Urothelium cell line (cell line): ENCODE measurements at places on chromosomes 11 and 22.

- DNase-seq: no peak
These were observed 564.6 kb upstream of the FAT3 start for GRCh38 chr11:91660036-91660435.

DNA sequence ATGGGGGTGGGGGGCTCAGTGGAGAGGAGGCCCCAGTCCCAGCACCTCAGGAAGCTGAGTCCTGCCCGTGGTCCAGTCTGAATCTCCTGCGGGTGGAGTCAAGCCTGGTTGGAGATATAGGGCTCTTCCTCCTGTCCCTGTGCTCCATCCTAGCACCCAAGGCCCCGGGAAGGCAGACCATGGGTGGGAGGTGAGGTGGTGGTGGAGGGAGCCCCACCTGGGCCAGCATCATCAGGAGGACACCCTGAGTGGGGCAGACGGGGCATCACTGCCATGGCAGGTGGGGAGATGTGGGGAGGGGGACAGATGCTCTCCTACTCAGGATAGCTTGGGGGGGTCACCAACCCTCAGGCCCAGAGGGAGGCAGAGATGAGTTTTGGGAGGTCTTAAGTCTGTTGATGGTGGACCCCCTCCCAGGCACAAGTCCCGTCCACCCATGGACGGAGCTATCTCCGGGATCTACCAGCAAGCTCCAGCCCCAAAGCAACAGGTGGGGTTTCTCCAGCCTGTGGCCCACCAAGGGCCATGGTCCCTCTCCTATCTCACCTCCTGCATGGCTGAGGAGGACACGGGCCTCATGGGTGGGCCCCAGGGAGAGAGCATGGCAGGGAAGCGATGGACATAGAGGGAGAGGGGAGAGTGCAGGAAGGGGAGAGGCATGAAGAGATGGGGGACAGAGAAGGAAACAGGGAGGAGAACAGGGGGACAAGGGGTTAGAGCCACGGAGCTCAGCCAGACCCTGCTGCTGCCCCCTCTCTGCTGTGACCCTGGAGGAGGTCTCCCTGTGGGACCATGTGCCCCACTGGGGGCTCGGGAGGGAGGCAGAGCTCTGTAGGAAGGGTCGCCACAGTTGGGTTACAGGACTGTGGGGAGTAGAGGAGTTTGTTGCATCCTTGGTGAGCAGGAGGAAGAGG is 1.3 kb downstream of the MRGPRE start:
- DNase-seq: no peak

DNA sequence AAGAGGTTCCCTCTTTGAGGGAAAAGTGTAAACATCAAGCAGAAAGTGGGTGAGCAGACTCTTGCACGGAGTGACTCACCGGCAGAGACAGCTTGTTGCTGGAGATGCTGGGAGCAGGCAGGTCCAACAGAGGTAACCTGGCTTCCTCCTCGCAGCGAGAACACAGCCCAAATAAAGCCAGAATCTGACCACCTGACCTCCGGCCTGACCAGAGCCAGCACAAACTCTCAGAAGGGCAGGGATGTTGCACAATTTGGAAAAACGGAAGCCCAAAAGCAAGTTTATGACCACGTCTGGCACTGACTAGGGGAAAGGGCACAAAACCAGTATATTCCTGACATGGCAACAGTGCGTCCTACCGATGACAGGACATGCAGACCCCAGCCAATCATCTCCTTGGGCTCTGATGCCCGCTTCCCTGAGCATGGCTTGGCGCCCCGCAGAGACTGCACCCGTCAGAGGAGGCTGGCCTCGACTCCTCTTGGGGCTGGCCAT is 5.4 kb downstream of the SMCO4 start:
- DNase-seq: no peak

- no peak for DNase-seq
These were observed 3.6 kb upstream of the C11orf86 start for GRCh38 chr11:66971488-66971887.
